ENCODE measurements at places on chromosomes 5 and 9.
A peak's percentile ranks its signal among the peaks of the same experiment; 100 is the strongest.

DNA sequence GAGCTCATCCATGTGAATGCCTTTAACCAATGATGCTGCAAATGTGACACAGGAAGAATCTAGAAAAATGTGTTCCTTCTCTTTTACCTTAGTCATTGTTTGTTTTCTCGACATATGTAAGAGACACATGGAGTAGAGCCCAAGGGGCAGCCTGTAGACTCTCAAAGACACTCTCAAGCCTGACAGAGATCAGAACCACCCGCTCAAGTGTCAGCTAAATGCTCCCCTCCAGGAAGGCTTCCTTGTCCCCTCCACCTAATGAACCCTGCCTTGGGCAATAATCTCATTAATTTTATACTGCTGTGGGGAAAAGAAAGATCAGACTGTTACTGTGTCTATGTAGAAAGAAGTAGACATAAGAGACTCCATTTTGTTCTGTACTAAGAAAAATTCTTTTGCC lies 157.4 kb downstream of the MUSK start:
- no peak for DNase-seq

GRCh38 chr5:174532455-174533453 lies 191.6 kb upstream of the MSX2 start:
- DNase-seq: peak; percentile 75

- no peak for DNase-seq
These were observed 830 bp downstream of the PRRC1 start for GRCh38 chr5:127518319-127518621.

GRCh38 chr9:573691-574410 lies 267.6 kb upstream of the DMRT1 start:
- peak; percentile 22 for DNase-seq

GRCh38 chr9:72315089-72315509 lies 49.9 kb downstream of the ZFAND5 start:
- no peak for DNase-seq

- no peak for DNase-seq
These were observed 37.5 kb upstream of the SUSD3 start for GRCh38 chr9:93020771-93021670.

- no peak for DNase-seq
These were observed 68.4 kb downstream of the ANXA1 start for GRCh38 chr9:73219985-73220626.

GRCh38 chr5:93381057-93381456 lies 200.0 kb downstream of the NR2F1-AS1 start:
- no peak for DNase-seq

DNA sequence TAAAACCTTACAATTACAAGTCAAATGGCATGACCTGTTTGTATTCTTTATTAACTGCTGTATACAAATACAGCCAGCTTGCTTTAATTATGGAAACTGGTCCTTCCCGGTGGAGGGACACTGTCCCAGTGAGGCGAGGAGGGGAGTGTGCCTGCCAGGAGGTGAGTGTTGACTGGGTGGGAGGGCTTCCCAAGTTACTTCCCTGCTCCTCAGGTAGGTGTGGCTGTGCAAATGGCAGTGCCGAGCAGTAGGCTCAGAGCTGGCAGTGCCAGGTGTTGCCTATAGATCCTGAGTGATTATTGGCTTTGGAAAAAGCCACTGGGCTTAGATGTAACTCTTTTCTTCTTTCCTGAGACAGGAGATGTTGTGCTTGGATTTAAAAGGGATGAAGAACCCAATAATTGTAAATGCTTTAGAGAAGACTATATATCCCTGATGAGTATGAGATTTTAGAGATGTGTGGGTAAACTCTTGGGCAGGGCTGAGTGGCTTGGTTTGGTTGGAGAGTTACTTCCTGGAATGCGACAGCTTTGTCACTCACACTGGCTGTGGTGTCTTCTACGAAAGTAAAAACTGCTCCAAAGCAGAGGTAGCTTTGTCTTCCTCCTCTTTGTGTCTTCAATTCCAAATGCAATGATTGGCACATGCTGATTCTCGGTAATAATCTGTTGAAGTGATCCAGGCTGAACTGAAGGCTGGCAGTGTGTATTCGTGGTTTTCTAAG lies 43.7 kb downstream of the GLRX start:
- no peak for DNase-seq

DNA sequence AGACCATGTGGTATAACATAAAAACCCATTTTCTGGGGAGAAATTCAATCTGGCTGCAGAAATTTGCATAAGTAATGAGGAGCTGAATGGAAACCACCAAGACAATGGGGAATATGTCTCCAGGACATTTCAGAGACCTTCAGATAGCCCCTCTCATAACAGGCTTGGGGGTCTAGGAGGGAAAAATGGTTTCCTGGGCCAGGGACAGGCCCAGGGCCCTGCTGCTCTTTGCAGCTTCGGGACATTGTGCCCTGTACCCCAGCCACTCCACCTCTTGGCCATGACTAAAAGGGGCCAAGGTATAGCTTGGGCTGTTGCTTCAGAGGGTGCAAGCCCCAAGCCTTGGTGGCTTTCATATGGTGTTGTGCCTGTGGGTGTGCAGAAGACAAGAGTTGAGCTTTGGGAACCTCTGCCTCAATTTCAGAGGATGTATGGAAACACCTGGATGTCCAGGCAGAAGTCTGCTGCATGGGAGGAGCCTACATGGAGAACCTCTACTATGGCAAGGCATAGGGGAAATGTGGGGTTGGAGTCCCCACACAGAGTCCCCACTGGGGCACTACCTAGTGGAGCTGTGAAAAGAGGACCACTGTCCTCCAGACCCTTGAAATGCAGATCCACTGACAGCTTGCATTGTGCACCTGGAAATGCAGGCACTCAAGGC lies 30.4 kb downstream of the MRPS30 start:
- DNase-seq: no peak

DNA sequence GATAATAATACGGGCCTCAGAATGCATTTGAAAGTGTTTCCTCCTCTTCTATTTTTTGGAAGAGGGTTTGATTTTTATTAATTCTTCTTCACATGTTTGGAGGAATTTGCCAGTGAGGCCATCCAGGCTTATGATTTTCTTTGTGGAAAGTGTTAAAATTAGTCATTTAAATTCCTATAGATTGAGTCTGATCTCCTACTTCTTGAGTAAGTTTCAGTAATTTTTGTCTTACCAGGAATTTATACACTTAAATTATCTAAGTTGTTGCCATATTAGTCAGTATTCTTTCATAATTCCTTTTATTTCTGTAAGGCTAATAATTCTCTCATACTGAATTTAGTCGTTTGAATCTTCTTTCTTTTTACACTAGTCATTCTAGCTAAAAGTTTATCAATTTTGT lies 25.2 kb upstream of the HAPLN1 start:
- DNase-seq: no peak

DNA sequence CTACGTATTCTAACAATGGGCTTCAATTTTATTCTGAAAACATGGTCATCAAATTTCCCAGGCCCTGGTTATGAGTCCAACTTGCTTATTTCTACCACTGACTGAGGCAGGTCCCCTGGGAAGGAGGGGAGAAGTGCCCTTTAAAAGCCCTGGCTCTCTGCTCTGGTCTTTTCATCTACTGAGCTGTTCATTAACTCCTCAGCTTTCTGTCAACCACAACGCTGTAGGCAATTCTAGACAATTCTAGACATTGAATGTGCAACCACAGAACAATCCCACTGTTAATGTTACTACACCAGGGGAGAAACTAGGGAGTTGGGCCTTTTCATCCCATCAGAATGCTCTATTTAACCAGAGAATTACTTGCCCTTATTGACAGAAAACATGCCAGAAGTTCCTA lies 10.0 kb downstream of the MOCS2 start:
- no peak for DNase-seq

GRCh38 chr5:68086439-68086838 lies 129.1 kb upstream of the PIK3R1 start:
- DNase-seq: no peak

DNA sequence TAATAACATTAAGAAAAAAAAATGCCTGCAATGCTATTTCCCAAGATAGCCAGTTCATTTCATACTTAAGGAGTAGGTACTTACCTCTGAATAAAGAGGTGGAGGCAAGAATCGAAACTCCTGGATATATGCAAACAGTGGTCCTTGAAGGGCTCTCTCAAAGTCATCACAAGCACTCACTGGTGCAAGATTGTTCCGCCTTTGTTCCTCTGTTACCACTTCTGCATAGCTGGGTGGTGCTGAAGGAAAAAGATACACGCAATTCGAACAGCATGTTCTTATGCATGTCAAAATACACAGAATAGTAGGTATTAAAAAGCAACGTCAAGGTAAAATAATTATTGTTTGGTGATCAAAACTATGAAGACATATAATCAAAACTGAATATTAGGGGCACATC lies 9.5 kb downstream of the ARRDC3 start:
- no peak for DNase-seq

DNA sequence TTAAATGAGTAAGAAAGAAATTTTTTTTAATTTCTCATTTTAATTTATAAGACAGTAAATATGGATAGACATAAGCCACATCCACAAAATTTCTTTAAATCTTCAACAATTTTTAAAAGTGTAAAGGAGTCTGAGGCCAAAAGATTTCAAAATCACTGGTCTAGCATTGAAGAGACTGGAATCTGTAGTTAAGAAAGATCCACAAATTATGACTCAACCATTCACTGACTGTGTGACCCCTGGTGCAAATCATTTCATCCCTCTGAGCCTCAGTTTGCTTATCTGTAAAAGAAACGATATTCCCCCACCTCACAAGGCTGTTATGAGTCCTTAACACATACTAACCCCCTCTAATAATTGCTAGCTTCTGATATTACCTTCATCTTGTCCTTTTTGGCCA lies 98.5 kb downstream of the EBF1 start:
- DNase-seq: no peak

- DNase-seq: no peak
These were observed 153.7 kb downstream of the TMEM232 start for GRCh38 chr5:110572729-110573128.

DNA sequence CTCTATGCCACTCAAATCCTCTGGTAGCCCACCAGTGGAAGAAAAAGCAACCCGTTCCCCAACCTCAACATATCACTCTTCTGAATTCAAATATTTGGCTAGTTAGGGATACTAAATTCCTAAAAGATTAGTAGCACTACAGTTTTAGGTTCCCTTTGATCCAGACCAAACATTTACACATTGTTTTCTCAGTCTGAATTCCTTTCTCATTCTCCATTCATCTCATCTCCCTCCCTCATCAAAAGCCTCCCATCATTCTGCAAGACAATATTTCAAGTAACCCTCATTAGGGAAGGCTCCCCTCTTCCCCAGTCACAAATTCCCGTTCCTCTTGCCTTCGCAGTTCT lies 26.3 kb downstream of the ADAM19 start:
- no peak for DNase-seq

DNA sequence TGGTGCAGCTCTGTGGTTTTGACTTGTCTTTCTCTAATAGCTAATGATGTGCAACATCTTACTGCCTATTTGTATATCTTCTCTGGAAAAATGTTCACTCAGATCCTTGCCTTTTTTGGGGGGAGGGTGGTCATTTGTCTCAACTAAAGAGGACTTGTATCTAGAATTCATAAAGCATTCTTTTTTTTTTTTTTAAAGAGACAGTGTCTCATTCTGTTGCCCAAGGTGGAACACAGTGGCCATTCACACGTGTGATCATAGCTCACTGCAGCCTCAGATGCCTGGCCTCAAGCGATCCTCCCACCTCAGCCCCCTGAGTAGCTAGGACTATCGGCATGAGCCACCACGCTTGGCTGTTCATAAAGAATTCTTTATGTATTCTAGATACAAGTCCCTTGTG lies 33.2 kb downstream of the HABP4 start:
- no peak for DNase-seq

- no peak for DNase-seq
These were observed 130.2 kb upstream of the LMX1B start for GRCh38 chr9:126483468-126484073.

DNA sequence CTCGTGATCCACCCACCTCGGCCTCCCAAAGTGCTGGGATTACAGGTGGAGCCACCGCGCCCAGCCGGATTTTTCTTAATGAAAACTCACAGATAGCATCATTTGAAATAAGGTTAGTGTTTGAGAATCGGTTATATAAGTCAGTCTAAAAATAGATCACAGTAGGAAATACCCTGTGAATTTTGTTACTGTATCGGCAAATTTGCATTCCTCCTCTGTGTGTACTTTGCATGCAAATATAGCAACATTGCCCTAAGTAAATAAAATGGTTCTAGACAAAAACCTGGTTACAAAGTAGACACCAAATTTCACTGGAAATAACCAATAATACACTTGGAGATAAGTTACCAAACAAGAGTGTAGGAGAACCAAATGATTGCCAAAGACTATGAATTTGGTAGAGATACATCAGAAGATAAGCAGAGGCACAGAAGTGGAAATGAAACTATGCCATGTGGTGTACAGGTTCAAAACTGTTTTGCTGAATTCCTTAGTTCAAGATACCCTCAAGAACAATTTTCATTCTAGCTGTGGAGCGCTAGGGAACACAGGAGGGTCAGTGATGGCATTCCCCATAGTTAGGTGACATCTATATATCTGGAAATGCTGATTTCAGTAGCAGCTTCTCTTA lies 58.1 kb downstream of the ICE1 start:
- DNase-seq: no peak

GRCh38 chr9:29659736-29660135 lies 2086.5 kb upstream of the C9orf72 start:
- no peak for DNase-seq

GRCh38 chr9:20551835-20552234 lies 70.5 kb downstream of the MLLT3 start:
- no peak for DNase-seq

- DNase-seq: no peak
These were observed 96.7 kb downstream of the EDIL3 start for GRCh38 chr5:84287951-84288350.

- DNase-seq: no peak
These were observed 127.4 kb downstream of the HCN1 start for GRCh38 chr5:45568813-45569212.

DNA sequence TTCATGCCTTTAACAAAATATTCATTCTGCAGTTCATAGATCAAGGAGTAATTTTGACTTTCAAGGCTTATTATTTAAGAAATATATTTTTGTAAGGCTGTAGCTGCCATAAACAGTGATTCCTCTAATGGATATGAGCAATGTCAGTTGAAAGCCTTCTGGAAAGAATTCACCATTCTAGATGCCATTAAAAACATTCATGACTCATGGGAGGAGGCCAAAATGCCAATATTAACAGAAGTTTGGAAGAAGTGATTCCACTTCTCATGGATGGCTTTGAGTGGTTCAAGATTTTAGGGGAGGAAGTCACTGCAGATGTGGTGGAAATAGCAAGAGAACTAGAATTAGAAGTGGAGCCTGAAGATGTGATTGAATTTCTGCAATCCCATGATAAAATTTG lies 229.1 kb downstream of the DEPDC1B start:
- no peak for DNase-seq

GRCh38 chr5:120365656-120366446 lies 98.2 kb upstream of the PRR16 start:
- no peak for DNase-seq
